ENCODE measurements at places on chromosomes 7 and 10.

- no peak for DNase-seq
Measured at GRCh38 chr10:75498884-75499350, 67.5 kb downstream of the LRMDA start.

- no peak for DNase-seq
Measured at GRCh38 chr10:12971001-12971788, 30.3 kb downstream of the CCDC3 start.

DNA sequence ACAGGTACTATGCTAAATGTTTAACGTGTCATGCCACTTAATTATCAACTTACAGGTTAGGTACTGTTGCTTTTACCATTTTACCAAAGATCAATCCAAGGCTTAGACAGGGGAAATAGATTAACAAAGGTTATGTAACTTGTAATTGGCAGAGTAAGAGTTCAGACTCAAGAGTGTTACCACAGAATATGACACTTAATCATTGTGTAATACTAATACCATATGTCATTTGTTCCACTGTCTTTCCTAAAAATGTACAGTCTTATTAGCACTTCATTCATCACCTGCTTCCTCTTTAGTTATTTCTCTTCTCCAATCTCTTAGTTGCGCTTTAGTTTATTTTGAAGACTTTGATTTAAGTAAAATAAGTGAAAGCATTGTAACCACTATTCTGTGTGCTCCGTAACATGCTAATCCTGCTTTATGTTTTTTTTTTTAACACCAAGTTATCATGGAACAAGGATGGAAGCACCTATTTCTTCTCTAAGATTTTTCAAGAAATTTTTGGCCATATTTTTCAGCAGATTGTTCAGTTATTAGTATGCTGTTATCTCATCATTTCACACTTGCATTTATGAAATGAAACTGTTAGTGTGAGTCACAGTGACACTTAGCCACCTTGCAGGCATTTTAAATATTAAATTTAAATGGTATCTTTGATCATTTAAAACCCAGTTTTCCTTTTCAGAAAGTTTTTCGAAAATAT lies 197.3 kb downstream of the PHF14 start:
- no peak for DNase-seq

DNA sequence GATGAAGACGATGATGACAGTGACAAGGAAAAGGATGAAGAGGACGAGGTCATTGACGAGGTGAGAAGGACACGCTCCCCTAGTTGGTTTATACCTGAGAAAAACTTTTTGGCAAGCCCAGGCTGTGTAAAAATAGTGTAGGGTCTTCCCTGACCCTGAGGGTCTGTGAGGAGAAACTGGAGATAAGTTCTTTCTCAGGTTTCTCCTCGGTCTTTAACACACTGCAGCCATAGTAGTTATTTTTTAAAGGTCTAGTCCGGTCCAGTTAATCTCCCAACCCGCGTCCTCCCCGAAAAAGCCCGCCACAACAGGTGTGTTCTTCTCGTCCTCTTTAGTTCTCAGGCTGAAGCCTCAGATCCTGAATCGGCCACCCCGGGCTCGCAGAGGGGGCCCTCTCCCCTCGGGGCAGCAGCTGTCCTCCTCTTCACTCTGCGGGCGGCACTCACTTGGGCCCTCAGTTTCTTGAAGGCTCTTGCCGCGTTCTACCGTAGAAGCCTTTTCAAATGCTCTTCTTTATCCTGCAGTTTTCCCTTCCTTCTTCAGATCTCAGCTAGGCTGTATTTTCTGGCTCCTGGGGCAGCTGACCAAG lies 411 bp downstream of the BCCIP start:
- DNase-seq, result peak; percentile 10

DNA sequence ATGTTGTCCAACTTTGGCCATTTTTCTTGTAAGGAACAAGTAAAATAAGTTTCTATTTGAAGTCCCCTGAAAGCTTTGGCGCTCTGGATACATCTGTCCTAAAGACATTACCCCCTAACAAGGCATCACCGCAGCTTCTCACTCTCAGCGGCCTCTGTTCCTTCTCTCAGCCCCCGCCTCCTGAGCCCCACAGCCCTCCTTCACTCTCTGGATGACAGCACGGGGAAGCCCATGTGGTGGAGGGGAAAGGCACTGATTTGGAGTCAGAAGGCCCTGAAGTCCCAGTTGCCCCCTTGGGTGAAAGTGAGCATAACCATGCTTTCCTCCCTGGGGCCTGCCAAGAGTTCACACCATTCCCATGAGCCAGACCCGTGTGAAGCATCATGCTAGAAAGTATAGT lies 4.6 kb downstream of the H2BK1 start:
- DNase-seq, result no peak

DNA sequence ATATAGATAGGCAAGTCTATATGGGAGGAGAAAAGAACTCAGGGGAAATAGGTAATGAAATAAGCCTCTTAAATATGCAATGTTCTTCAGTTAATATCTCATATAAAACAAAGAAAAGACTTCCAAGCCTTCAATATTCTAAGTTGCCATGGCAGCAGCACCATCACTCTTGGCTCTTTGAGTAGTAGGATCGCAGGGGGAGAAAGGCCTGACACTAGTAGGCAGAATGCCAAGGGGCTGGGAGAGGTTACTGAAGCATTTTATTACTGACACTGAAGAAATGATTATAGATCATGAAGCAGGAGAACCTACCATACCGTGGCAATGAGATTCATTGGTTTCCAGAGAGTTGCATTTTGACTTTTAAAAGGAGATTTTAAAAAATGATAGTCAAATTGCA lies 193.9 kb downstream of the NXPH1 start:
- peak; percentile 44 for DNase-seq

- no peak for DNase-seq
Measured at GRCh38 chr10:63206576-63206975, 73.4 kb downstream of the NRBF2 start.

DNA sequence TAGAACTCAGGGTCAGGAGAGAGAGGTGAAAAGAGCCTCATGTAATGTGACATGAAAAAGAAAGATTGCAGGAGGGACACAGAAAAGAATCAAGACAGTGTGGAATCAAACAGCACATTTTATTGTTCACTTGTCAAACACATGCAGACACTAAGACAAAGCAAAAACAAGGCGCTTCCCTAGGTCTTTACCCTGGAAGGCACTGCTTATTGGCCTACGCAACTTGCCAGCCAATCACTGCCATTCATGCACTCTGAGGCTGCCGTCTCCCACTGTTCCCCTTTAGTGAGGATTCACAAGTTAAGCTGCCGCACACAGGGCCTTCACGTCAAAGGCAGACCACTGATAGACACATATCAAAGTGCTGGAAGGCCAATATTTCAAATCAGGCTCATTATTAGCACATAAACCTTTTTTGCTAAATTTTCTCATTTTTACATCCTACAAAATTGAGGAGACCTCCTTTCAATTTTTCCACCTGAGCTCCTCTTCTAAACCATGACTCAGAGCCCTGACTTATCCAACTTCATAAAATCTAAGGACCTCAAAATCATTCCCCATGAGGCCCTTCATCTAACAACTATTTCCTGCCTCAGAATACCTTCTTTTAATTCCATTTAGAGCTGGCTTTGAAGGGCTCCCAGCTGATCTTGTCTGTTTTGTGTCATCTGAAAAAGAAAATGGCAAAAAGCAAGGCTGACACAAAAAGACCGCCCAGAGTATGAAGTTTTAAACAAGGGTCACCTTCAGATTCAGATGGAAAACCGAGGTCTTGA lies 149.4 kb downstream of the CHCHD3 start:
- no peak for DNase-seq

DNA sequence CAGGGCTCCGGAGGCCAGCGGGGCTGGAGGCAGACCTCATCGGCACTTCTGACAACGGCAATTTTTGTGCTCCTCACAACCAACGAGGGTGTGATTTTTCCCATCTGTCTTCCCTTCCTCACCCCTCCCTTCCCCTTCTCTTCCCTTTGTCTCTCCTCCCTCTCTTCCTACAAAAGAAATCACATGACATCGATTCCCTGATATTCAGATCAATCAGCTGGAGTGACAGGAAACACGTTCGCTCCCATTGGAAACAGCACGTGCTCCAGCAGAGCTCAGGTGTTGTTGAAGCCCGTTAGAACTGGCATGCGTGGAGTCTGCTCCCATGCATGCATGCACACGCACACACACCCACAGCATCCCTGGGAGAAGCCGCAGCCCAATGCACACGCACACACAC lies 222.4 kb downstream of the PTPRN2 start:
- no peak for DNase-seq

- no peak for DNase-seq
Measured at GRCh38 chr10:120926611-120927010, 75.4 kb downstream of the WDR11 start.

GRCh38 chr10:44703241-44704155 lies 207.6 kb upstream of the TMEM72 start:
- no peak for DNase-seq

DNA sequence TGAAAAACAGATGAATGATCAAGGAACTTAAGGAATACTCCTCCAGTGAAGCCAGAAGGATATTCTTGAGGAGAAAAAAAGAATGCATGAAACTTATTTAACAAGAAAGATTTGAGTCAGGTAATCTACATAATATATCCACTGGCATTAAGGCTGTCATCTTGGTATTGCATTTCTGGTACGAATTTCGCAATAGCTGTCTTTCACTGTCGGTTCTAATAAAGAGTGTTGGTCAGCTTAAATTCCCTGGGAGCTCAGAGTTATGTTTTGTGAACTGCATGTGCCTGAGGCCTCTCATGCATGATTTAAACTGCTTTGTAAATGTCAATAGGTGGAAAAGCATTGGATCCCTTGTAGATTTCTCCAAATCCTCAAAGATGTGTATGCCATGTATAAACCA lies 565.3 kb upstream of the GALNT17 start:
- DNase-seq, result no peak

DNA sequence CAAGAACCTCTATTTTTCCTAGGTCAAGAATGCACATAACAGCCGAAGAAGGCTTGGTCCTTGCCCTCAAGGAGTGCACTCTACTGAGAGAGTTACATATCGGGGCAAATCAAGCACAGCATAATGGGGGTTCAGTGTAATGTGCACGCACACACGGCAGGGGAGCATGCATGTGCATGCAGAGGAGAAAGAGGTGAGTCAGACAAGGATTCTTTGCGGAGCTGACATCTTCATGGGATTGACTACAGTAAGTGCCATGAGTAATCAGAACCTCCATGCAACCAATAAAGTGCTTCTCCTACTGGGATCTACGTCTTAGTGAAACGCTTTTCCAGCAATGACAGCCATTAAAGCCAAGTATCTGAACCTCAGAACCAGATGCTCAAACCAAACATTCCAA lies 123.6 kb downstream of the RNF216 start:
- DNase-seq, result no peak

- DNase-seq, result no peak
Measured at GRCh38 chr7:122633472-122633871, 65.4 kb downstream of the RNF133 start.

- DNase-seq, result no peak
Measured at GRCh38 chr7:106767078-106767477, 98.0 kb upstream of the PIK3CG start.

- no peak for DNase-seq
Measured at GRCh38 chr10:124458473-124458872, 3.1 kb upstream of the LHPP start.

- DNase-seq, result no peak
Measured at GRCh38 chr7:27105301-27106031, 3.0 kb upstream of the HOXA2 start.

GRCh38 chr10:2118201-2118600 lies 380.9 kb upstream of the ADARB2 start:
- no peak for DNase-seq

DNA sequence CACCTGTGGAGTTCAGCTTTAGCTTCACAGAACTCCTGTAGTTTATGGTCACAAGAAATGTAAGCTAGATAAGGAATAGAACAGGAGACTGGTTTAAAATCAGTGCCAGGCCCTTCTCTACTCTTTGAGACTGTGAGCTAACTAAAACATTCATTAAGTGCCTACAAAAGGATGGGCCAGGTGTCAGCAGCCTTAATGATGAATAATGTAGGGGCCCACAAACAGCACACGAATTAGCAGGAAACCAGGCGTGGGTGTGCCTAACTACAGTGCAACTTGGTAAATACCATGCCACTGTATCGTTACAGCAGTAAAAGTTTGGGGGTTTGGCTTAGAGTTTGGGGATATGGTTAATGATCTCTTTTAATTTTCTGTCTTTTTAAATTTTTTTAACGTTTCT lies 6.1 kb upstream of the ABLIM1 start:
- DNase-seq, result peak; percentile 39

GRCh38 chr7:71633551-71634008 lies 501.6 kb downstream of the GALNT17 start:
- DNase-seq, result no peak

- DNase-seq, result no peak
Measured at GRCh38 chr10:26412932-26413331, 25.2 kb upstream of the APBB1IP start.

GRCh38 chr10:100685331-100685730 lies 60.1 kb upstream of the PAX2 start:
- DNase-seq, result no peak

DNA sequence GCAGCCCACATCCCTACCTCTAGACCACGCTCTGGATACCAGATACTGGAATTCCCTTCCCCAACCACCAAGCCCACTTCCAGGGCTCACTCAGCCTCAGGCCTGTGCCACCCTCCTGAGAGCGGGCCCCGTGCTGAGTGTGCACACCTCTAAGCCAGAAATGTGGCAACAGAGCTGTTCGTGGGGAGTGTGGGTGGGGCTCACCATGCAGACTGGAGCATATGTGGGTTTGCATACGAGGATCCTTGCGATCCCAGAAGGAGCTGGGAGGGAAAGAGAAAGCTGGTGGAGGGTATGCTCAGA lies 13.0 kb upstream of the LIMK1 start:
- no peak for DNase-seq

GRCh38 chr7:75696263-75697037 lies 42.3 kb downstream of the HIP1 start:
- no peak for DNase-seq

- no peak for DNase-seq
Measured at GRCh38 chr7:134662166-134662870, 15.7 kb downstream of the BPGM start.

DNA sequence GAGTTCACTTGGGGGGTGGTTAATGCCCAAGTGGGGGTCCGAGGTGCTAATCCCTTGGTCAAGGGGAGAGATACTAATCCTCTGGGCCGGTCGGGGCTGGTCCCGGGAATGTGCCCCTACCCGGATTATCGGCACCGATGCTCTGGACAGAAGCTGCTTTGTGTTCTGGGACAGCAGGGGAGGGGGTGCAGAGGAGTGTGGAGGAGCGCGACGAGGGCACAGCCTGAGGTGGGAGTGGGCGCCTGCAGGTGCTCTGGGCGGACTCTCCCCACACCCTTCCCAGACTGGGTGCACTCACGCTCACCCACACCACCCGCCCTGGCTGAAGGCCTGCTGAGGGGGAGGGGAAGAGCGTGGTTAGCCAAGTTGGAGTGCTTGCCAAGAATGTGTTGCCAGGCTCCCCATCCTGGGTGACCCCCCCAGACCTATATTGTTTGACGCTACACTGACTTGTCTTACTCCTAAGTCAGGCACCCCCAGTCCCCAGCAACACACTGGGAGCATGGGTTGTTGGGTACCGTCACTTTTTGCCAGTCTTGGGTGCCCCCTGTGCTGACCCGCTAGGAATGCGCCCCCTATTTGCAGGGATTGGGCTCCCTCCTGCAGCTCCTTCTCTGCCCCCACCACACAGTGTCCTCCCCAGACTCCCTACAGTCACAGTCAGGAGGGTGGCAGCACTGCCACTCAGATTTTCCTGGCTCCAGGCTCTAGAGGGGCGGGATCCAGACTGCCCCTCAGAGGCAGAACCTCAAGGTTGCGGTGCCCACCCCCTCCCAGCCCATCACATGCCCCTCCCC lies 1.2 kb downstream of the SLC4A2 start:
- peak; percentile 13 for DNase-seq

GRCh38 chr7:2710286-2710655 lies 22.3 kb downstream of the AMZ1 start:
- no peak for DNase-seq

Measured in NCI-H146 (cell line).